ENCODE measurements at places on chromosomes 13 and 19.
A peak's percentile ranks its signal among the peaks of the same experiment; 100 is the strongest.

DNA sequence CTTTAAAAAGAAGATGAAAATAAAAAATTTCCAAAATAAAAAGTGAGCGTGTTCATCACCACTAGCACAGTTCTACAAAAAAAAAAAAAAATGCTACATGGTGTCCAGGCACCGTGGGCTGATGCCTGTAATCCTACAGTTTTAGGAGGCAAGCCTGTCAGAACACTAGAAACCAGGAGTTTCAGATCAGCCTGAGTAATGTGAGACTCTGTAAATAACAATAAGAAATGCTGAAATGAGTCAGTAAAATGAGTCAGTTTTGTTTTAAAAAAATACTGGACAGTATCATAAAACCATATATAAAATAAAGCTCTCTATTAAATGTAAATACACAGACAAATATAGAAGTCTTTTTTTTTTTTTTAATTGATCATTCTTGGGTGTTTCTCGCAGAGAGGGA is 30.0 kb downstream of the ZNF91 start:
- no peak for DNase-seq

DNA sequence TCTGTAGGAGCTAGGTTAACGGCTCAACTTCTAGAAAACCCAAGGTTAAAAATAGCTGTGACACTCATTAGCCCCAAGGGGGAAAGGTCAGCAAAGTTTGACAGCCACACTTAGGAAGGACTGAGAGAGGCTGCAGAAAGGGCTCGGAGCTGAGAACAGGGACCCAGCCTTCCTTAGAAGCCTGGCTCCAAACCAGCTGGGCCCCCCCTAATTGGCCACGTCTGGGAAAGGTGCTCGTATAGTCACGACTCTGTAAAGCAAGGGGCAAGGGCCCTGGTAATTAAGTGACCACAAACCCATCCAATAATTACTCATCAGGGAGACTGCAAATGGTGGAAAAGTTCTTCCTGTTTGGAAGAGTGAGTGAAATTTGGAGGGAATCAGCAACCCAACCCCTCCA is 90.5 kb downstream of the RNASEH2B start:
- no peak for DNase-seq

DNA sequence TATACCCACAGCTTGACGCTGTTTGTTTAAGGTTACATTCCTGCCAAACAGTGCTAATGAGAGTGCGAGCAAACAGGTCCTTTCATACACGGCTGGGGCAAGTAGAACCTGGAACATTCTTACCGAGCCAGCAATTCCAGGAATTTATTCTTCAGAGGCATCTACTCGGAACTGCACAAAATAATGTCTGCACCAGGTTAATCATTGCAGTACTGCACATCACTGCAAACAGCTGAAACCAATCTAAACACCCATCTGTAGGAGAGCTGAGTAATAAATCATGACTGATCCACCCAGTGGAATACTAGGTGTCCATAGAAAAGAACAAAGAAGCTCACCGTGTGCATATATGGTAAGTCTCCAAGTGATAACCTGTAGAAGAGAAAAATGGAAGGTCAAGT is 1.2 kb upstream of the ZNF579 start:
- DNase-seq, result no peak

GRCh38 chr13:43239275-43239840 is 216.0 kb downstream of the DNAJC15 start:
- DNase-seq, result no peak

DNA sequence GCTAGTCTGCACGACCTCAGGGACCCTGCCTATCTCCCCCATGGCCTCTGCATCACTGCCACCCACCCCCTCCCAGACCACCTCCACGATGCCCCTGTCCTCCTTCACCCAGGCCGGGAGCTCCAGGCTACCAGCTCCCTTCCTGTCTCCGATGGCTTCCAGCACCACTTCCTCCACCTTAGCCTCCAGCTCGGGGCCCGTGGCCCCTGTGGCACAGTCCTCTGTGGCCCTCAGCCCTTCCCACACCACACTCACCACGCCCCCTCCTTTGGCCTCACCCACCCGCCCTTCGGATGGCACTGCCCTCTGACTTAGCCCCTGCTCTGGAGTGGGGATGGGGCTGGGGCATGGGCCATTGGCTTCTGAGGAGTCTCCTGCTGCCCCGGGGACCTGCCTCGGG is 7.2 kb downstream of the PALM3 start:
- no peak for DNase-seq

DNA sequence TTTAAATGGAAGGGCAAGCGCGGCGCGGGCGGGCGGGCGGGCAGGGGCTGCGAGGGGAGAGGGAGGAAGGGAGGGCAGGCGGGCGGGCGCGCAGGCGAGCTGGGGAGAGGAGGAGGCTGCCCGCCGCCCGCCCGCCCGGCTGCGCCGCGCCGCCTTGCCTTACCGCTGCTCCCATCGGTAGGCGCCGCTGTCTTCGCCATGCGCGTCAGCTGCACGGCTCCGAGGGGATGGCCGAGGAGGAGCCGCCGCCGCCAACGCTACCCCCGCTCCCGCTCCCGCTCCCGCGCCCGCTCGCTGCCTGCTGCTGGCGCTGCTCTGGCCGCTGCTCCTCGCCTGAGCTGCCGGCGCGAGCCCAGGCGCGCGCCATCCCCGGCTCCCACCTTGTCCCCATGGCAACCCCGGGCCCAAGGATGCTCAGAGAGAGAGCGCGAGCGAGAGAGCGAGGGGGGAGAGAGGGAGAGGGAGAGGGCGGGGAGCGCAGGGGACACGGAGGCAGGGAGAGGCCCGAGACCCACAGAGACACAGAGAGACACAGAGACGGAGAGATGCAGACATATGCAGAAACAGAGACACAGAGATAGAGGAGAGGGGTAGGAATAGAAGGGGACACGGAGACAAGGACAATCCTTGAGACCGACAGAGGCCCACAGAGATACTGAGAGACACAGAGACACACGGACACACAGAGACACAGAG is 40.3 kb downstream of the DEDD2 start:
- peak; percentile 71 for DNase-seq

- no peak for DNase-seq
These were observed 360.9 kb downstream of the SLITRK5 start for GRCh38 chr13:88031980-88032559.

- DNase-seq, result no peak
These were observed 63.0 kb upstream of the SOX1 start for GRCh38 chr13:112003941-112004340.

DNA sequence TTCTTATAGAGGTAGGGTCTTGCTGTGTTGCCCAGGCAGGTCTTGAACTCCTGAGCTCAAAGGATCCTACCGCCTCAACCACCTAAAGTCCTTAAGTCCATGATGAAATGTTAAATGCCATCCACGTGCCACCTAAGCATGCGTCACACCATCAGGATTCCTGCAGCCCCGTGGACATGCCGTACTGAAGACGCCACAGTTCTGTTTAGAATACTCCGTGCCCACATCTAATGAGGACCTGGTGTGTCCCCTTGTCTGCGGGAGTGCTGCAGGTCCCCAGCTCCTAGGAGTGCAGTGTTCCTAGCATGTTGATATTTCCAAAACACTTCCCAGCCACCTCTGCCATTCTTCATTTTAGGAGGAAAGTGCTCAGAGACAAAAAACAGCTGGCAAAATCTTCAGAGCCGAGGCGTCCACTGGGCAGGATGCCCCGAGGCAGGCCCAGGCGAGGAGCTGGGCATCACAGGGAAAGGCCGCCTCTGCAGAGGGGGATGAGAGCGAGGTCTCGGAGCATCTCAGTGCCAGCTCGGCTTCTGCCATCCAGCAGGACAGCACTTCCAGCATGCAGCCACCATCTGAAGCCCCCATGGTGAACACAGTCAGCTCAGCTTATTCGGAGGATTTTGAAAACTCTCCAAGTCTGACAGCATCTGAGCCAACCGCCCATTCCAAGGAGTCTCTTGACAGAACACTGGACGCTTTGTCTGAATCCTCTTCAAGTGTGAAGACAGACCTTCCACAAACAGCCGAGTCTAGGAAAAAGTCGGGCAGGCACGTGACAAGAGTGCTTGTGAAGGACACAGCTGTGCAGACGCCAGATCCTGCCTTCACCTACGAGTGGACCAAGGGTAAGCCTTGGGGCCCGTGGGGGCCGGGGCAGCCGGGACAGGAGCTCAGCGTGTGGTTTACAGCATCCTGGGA is 13.2 kb downstream of the C19orf44 start:
- no peak for DNase-seq

GRCh38 chr19:7010722-7011593 is 10.3 kb downstream of the MBD3L2B start:
- no peak for DNase-seq

DNA sequence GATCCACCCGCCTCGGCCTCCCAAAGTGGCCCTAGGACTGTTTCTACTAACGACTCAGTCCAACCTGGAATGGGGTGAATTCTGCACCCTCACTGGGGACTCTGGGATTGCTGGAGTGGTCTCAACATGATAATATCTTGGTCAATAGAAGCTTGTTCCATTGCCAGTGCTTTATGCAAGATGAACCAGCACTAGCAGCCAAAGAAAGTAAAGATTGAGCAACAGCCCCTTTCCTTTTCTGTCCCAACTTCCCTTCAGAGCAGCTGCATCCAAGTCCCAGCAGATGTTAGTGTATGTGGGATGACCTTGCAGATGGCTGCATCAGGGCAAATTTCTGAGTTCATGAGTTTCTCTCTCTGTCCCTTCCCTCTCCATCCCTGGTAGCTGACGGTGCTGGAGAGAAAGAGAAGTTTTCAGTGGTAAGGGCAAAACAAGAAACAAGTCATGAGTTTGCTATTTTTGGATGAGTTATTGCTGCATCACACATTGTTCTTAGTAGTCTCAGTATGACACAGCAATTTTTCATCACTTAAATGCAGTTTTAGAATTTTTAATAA is 183.6 kb upstream of the EDNRB start:
- DNase-seq, result no peak

DNA sequence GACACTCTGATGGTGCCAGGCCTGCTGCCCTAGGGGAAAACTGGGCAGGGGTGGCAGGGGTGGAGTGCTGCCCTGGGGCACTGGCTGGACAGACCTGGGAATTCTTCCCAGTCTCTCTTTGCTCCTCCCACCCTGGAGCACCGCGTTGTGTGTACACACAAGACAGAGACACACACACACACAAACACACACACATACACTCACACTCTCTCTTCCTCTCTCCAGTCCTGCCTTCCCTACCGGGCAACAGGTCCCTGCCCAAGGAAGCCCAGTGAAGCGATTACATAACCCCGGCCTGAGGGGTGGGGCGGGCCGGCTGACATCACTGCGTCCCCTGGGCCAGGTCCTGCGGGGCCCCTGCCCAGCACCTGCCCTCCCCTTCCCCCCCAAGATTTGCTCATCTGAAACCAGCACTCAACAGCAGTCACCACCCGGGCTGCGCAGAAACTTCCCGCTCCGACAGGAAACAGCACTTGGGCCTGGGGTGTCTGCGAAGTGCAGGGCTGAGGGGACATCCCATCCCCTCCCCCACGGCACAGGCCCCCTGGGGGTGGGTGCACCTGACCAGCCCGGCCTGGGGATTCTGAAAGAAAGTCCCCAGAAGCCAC is 1.2 kb downstream of the MKNK2 start:
- DNase-seq, result no peak

DNA sequence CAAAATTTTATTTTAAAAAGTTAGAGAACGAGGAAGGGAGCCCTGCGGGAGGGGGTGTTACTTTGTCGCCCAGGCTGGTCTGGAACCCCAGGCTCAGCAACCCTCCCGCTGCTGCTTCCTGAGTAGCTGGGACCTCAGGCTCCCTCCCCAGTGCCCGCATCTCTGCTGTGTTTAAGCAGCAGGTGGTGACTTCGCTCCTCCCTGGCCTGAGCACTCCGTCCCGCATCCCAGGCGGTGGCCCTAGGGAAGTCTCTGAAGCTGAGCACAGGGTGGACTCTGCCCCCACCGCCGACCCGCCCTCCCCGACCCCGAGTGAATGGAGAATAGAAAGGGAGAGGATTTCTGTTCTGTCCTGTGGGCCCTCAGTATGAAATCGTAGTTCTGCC is 30.5 kb downstream of the ZNF701 start:
- DNase-seq, result no peak

DNA sequence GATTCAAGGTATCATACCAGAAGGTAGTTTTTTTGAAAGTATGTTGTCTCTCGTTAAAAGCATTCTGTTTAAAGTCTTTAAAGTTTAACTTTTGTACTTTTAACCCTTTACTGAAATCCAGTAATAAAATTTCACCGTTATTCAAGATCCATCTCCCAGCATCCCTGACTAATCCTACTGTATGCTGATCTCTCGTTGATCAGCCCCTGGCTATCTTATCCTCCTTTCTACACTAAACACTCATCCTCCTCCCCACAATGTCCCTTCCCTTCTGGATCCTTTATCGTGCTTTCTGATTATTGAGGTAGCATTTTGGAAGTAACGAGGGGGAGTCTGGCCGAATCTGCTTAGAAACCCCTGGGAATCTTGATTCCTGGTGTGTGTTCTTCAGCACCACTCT is 1.3 kb downstream of the TPP2 start:
- DNase-seq, result no peak

GRCh38 chr13:19742643-19743042 is 40.1 kb downstream of the PSPC1 start:
- no peak for DNase-seq

GRCh38 chr13:105370011-105370650 is 1165.3 kb downstream of the EFNB2 start:
- DNase-seq, result no peak

DNA sequence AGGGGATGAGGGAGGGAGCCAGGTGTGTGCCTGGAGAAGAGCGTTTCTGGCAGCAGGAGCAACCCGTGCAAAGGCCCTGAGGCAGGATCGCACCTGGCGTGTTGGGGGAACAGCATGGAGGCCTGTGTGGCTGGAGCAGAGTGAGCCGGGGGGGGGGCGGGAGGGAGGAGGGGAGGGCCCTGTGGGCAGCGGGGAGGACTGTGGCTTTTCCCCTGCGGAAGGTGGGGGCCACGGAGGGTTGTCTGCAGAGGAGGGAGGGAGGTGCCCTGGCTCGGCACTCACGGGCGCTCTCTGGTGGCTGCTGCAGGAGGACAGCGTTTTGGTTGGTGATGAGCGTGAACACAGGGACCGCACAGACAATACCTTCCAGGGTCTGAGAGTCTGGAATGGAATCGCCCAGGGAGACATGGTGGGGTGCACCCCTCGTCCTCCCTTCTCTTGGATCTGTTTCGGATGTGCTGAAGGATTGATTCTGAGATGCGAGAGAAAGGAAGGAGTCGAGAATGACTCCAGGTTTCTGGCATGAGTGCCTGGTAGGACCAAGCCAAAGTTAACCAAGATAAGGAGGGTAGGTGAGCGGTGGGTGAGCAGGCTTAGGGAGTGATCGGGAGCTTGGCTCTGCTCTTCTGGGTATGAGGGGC is 6.5 kb downstream of the RAB11B start:
- peak; percentile 64 for DNase-seq

GRCh38 chr13:29457299-29457698 is 138.2 kb downstream of the SLC7A1 start:
- no peak for DNase-seq
